ENCODE measurements at places on chromosomes 16 and 17.
A peak's percentile ranks its signal among the peaks of the same experiment; 100 is the strongest.

GRCh38 chr17:78879635-78880186, 23.3 kb downstream of the CEP295NL start:
- H3K4me3 ChIP-seq: peak overlapping the region; percentile 46
- no peaks in the 10 kb centered on the region for H3K27me3 ChIP-seq
- peak overlapping the region; percentile 63 for H3K27ac ChIP-seq
- no peaks in the 10 kb centered on the region for H3K36me3 ChIP-seq
- DNase-seq: peak; percentile 27

- H3K4me1 ChIP-seq: no peaks in the 10 kb centered on the region
- no peak overlapping the region for H3K27ac ChIP-seq
- H3K36me3 ChIP-seq: peaks cover 47% of the 10 kb centered on the region
- no peaks in the 10 kb centered on the region for H3K27me3 ChIP-seq
Observed at GRCh38 chr16:56478281-56479049, 27.1 kb downstream of the OGFOD1 start.

GRCh38 chr16:11697319-11697718, 29.1 kb downstream of the SNN start:
- no peaks in the 10 kb centered on the region for H3K4me1 ChIP-seq
- DNase-seq: no peak
- no peaks in the 10 kb centered on the region for H3K27me3 ChIP-seq

DNA sequence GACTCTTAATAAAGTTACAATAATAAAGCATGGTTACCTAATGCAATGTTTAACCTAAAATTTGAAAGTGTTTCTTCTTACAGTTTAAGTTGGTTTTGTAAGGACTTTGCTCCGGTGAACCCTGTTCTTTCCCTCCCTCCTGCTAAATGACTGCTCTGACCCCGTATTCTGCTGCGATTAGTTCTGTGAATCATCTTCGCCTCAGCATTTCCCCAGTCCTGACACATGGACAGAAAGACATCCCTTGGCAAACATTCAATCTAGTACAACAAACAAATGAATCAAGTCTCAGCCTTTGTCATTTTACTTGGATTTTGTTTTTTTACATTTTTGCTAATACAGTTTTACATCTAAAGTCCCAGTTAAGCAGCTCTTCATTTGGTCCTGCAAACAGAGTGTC, 15.4 kb downstream of the KCNJ2 start:
- no peak overlapping the region for H3K4me3 ChIP-seq
- no peaks in the 10 kb centered on the region for H3K36me3 ChIP-seq
- no peaks in the 10 kb centered on the region for H3K4me1 ChIP-seq
- no peaks in the 10 kb centered on the region for H3K27me3 ChIP-seq
- H3K27ac ChIP-seq: no peak overlapping the region

DNA sequence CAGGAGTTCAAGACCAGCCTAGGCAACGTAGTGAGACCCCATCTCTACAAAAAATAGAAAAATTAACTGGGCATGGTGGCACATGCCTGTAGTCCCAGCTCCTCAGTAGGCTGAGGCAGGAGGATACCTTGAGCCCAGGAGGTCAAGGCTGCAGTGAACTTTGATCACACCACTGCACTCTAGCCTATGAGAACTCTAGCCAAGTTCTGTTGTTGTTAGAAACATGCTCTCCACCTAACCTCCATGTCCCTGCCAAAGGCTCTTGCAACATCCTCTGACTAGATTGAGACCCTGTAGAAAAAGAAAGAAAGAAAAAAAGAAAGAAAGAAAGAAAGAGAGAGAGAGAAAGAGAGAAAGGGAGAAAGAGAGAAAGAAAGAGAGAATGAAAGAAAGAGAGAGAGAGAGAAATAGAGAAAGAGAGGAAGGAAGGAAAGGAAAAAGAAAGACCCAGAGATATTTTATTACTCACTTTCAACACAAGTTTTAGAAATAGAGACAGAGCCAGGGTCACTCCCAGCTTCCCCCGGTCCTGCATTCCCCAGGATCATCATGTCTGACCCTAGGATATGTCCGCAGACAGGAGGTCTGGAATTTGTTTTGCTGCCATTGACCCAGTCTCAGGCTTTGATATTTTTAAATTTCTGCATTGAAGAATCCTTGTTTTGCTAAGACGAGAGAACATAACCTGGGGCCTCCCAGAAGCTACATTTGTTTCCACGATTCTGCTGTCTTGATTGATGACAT, 376.5 kb upstream of the CDH5 start:
- DNase-seq: no peak
- H3K36me3 ChIP-seq: no peaks in the 10 kb centered on the region
- no peaks in the 10 kb centered on the region for H3K27me3 ChIP-seq
- no peak overlapping the region for H3K4me3 ChIP-seq
- no peaks in the 10 kb centered on the region for H3K4me1 ChIP-seq

DNA sequence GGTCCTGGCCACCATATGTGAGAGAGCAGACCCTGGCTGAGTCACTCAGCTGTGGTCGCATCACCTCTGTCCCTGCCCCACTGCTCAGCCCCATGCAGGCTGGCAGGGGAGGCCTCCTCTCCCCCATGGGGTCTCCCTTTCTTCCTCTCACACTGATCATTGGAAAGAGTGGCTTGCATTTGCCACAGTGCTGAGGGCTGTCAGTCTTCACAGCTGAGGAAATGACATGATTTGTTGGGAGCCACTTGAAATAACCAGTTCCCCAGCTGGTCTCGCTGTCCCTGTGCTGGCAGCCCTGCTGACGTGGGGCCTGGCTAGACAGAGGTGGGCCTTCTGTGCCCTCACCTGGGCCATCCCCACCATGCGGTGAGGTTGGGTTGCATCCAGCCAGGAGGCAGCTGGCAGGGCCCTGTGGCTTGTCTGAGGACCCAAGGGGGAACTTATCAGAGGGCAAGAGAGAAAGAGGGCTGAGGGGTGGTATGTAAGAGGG, 30.1 kb upstream of the MED9 start:
- no peaks in the 10 kb centered on the region for H3K36me3 ChIP-seq
- no peaks in the 10 kb centered on the region for H3K27me3 ChIP-seq
- H3K4me1 ChIP-seq: no peaks in the 10 kb centered on the region
- DNase-seq: no peak
- no peak overlapping the region for H3K27ac ChIP-seq
